NCI-H187 (cell line): ENCODE measurements at places on chromosomes 4 and X.
A peak's percentile ranks its signal among the peaks of the same experiment; 100 is the strongest.

DNA sequence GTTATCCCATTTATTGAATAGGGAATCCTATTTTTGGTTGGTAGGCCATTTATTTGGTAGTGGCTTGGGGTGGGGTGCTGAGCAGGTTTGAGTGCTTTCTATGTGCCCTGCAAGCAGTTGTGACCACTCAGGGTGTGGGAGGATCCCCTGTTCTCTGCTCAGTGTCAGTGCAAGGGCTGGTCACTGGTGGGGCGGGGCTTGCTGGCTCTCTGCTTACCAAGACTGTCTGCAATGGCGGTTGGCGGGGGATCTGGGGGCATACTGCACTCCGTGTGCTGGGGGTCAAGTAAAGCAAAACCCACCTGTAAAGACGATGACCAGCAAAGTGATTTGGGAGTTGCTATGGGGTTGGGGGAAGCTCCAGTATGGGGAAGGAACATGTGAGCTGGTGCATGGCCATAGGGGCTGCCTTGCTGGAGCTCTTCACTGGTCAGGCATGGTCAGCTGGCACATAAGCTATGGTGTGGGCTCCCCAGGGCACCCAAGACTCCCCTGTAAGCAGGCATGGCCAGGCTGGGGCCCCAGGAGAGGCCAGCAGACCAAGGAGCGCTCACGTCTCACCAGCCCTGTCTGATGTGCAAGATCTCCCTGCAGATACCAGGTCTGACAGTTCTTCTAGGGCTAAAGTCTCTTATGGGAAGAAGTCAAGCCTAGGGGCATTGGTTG lies 83.0 kb upstream of the GRXCR1 start:
- no peak for DNase-seq

- DNase-seq, result no peak
Observed at GRCh38 chr4:35900286-35901243, 343.7 kb downstream of the ARAP2 start.

GRCh38 chr4:48028696-48029095 lies 12.1 kb downstream of the NIPAL1 start:
- no peak for DNase-seq

DNA sequence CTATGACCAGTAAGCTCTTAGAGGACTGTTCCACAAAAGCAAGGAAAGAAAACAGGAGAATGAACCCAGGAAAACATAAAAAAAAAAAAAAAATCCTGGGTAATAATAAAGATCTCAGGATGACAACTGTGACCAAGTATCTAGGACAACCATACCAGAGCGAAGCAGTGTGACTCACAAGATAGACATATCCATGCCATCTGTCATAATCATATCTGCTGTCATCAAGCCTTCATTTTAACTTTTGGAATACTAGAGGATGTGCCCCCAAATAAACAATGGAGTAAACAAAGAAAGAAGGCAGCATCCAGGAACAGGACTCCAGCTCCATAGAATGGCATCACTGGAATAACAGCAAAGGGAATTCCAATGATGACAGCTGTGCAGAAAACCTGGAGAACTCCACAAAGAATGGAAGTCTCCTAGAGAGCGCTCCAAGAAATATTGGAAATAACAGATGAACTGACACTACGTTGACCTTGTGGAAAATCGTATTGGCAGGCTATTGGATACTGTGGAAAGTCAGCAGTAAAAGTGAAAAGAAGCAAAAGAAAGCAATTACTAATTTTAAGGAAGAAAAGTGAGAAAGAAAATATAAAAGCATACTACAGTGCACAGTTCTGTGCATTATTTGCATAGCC lies 35.3 kb downstream of the HPGDS start:
- DNase-seq, result no peak

- no peak for DNase-seq
Observed at GRCh38 chr4:77040270-77040669, 35.5 kb downstream of the CCNI start.

DNA sequence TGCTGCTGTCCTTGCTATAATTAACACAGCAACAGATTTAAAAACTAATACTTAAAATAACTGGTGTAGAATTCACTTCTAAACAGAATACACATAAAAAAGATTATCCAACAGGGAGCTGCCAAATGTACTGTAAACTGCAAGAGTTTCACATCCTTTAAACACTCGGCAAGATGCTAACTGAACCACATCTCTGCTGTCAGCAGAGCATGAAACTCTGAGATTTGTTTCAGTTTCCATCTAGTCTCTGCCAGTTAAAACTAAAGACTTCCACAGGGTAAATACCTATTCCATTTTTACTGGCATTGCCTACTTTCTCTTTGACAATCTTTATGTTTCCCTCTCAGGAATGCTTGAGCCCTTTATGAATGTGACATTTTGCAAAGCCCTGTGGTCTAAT lies 127.7 kb downstream of the SLC7A11 start:
- no peak for DNase-seq

- peak; percentile 68 for DNase-seq
Observed at GRCh38 chrX:7347465-7347864, 199.5 kb upstream of the PUDP start.
